ENCODE measurements at places on chromosomes 12 and 14. TPM values are rescaled to one million over a fixed set of nuclear protein-coding genes. Genes with fewer than 3 reads are reported as not detected.

DNA sequence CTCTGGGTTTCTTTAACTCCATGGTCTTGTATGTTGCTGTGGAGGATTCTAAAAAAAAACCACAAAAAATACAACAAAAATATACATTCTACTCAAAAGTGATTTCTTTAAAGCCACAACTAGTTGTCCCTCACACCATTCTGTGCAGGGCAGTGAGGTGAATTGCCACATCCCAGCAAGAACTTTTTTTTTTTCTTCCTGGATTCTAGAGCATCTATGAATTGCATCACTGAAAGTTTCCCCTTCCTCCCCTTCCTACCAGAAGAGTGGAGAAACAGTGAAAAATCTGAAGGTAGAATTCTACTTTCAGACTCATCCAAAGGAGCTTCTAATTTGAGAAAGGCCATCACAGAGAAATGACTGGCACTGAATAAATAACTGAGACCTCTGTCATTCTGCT is 395.3 kb downstream of the AEBP2 start:
- DNase-seq, result no peak

DNA sequence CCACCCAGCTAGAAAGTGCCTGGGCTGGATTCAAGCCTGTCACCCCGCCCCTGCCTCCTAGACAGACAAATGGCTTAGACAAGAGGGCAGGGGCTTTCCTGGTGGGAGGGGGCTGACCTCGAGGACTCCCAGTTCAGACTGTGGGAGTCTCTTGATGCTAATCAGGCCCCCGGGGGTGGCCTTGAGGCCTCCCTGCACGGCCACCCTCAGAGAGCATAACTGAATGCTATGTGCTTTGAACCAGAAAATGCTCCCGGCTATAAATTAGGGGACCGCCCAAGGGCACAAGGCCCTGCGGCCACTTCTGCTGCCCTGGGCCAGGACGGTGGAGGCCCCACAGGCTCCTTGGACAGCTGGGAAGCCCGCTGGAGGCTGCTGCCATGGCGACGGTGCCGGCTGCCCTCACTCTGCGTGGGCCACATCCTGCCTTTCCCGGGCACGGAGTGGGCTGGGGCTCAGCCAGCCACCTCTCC is 111.0 kb upstream of the NCOR2 start:
- DNase-seq, result no peak

GRCh38 chr12:3227076-3227975 is 150.1 kb downstream of the TSPAN9 start:
- no peak for DNase-seq

- DNase-seq, result no peak
These were observed 46.1 kb downstream of the RNFT2 start for GRCh38 chr12:116784238-116784612.

- no peak for DNase-seq
These were observed 63.7 kb downstream of the FBXL14 start for GRCh38 chr12:1530592-1531152.

- DNase-seq, result no peak
These were observed 7.8 kb upstream of the EP400 start for GRCh38 chr12:131941987-131942341.

- no peak for DNase-seq
These were observed 99.4 kb downstream of the EPS8 start for GRCh38 chr12:15689751-15690191.

- DNase-seq, result no peak
These were observed 51.2 kb upstream of the TMPO start for GRCh38 chr12:98464190-98464589.

DNA sequence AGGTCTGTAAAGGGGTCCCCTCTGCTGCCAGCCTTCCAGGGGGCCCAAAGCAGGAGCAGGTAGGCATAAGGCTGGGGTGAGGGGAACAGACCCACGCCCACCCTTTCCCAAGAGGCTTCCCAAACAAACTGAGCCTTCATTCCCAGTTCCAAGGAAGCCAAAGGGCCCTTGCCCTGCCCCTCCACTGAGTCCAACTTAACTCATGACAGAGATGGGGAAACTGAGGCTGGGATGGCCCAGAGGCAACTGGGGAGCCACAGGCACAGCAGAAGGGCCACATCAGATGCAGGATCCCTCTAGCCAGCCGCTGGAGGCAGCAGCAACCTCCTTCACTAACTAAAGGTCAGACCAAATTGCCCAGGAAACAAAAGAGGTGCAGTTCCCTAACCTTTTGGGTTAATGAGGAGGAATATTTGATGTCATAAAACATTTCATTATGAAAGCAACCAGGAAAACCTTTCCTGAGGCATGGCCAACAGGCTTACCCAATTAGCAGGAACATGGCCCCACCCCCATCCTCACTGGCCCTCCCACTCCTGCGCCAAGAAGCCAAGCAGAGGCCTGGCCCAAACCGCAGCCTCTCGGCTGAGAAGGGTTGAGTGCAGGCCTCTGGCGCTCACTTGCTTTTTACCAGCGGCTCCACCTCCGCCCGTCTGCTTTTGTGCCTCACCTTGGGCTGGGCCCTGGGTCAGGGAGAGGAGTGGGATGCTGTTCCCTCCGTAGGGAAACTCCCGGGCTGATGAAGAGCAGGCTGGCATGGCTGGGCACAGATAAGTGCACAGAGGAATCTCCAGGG is 293.5 kb upstream of the RTL1 start:
- peak; percentile 36 for DNase-seq

- no peak for DNase-seq
These were observed at the start of gene ADCY4 for GRCh38 chr14:24334431-24335291. TSS of gene ADCY4 (minus strand) at chr14:24335071. CDS start at chr14:24334652, 419 bp downstream.

- DNase-seq, result no peak
These were observed 118.6 kb upstream of the MYL2 start for GRCh38 chr12:111038941-111039340.

GRCh38 chr12:3456809-3457208 is 34.2 kb upstream of the PRMT8 start:
- no peak for DNase-seq

DNA sequence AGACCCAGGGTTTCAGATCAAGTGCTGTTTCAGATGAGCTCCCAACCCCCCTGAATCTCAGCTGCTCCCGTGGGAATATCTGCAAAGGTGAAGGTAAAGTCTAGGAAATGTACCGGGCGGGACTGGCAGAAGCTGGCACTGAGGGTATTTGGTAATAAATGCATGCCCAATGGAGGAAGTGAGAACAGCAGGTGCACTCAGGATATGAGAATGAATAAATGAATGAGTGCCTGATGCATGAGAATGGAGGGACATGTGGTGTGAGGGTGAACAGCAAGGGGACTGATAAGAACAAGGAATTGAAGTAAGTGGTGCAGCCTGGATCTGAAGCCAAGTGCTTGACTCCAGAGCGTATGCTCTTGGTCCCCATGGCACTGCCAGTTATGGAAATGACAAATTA is 11.6 kb downstream of the RAPGEF3 start:
- DNase-seq, result no peak

DNA sequence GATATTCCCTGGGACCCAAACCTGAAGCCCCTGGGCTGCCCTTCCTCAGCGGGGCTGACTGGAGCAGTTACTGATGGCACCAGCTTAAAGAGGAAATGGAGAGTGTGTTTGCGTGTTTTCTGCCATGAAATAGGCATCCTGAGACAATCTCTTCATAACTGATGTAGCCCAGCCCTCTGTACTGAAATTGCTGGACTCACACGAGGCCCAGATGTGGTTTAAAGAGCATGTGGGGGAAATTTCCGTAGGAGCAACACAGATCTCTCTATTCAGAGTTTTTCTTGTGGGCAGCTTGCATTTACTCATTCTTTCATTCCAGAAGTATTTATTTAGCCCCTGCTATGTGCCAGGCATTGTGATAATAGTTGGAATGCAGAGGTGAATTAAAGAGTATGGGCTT is 782.1 kb upstream of the TBX3 start:
- no peak for DNase-seq

DNA sequence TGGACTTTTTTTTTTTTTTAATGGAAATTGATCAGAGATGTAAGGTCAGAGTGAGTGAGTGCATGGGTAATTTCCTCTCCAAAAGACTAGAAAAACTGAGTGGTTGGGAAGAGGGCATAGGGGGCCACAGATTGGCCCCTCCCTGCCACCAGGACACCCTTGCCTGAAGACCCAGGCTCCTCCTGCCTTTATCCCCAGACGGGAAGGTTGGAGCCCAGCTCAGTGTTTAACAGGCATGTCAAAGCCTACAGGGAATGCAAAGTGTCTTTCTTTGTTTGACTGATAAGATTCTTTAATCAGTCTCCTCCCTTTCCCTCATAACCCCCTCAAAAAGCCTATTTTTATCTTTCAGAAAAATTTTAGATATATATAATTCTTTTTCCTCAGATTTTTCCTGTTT is 50.3 kb downstream of the IRAK3 start:
- no peak for DNase-seq

DNA sequence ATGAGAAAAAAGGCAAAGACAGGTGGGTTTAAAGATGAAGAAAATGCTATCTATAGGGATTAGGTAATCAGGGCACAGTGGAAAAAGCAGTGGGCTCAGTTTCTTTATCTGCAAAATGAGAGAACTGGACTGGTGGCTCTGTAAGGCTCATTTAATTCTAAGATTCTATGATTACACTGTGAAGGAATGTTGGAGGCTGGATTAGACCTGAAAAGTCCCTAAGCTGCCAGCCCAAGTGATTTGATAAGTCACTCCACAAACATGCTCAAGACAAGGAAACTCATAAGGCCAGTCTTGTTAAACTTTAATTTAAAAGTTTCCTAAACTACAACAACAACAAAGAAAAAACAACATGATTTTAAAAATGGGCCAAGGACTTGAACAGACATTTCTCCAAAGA is 75.1 kb downstream of the DCAF5 start:
- DNase-seq, result no peak

- no peak for DNase-seq
These were observed 136.5 kb upstream of the TMCC3 start for GRCh38 chr12:94786906-94787305.

GRCh38 chr12:131493068-131493826 is 217.6 kb upstream of the SFSWAP start:
- DNase-seq, result no peak

DNA sequence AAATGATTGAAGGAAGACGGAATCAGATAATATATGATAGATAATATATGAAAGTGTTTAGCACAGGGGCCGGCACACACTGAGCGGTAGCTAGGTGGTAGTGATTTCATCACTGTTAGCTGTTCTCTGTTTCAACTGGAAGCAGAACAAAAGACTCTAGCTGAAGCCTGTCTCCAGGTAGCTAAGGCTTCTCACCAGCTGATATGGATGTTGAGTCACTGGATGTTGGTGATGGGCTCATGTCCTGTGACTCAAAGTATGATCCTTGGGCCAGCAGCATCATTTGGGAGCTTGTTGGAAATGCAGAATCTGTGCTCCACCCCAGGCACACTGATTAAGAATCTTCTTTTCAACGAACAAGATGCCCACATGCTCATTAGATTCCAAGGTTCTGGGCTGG is 21.7 kb upstream of the KCNA5 start:
- no peak for DNase-seq

DNA sequence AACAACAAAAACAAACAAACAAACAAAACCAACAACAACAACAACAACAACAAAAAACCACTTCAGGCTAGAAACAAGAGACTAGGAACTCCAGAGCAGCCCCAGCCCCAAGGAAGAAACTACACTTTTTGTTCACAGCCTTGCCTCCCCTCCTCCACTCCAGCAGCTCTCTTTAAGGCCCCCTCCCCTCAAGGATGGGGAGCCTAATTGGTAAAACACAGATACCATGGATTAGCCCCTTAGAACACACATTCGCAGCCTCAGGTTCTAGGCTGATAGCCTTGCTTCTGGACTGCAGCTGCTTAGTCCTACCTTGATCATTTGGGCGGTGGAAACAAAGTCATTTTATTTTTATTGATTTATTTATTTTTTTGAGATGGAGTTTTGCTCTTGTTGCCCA is 11.9 kb upstream of the AVIL start:
- DNase-seq, result no peak

- no peak for DNase-seq
These were observed 75.2 kb upstream of the RASSF8 start for GRCh38 chr12:25883026-25883916.

Gene SSTR1
- total RNA-seq, result not detected

Gene PGF
- total RNA-seq, result 8.6 TPM

Gene LPAR5
- total RNA-seq, result 1.3 TPM

Gene CPM
- 2.2 TPM for total RNA-seq

Gene ITGA5
- 71.9 TPM for total RNA-seq

Gene TC2N
- total RNA-seq, result 11.6 TPM

Gene TAS2R13
- total RNA-seq, result 3.8 TPM

Gene BIN2
- total RNA-seq, result 0.18 TPM

Gene TGFB3
- total RNA-seq, result 62.0 TPM

Gene HEBP1
- total RNA-seq, result 55.0 TPM

Gene GPR162
- total RNA-seq, result 10.8 TPM

Gene BEGAIN
- 5.1 TPM for total RNA-seq

Gene INHBE
- not detected for total RNA-seq

Gene CAPZA3
- total RNA-seq, result not detected

Gene CEP290
- 39.4 TPM for total RNA-seq

Data from mesothelial cell of epicardium (in vitro differentiated cells).